ENCODE measurements at places on chromosomes 7 and 10. TPM values are rescaled to one million over a fixed set of nuclear protein-coding genes. Genes with fewer than 3 reads are reported as not detected.

Gene CLRN3
- total RNA-seq, result not detected

Gene DNAH11
- 0.82 TPM for total RNA-seq

Gene VPS37D
- total RNA-seq, result 26.1 TPM

Gene TACC2
- 14.7 TPM for total RNA-seq

Gene UTF1
- total RNA-seq, result not detected

Measured in frontal cortex (tissue), 4 donors.